ENCODE measurements at places on chromosomes 3 and 15.

GRCh38 chr15:39833515-39833981, 50.9 kb upstream of the FSIP1 start:
- DNase-seq = no peak

GRCh38 chr3:175980486-175981090, 1121.5 kb downstream of the NAALADL2 start:
- no peak for DNase-seq

DNA sequence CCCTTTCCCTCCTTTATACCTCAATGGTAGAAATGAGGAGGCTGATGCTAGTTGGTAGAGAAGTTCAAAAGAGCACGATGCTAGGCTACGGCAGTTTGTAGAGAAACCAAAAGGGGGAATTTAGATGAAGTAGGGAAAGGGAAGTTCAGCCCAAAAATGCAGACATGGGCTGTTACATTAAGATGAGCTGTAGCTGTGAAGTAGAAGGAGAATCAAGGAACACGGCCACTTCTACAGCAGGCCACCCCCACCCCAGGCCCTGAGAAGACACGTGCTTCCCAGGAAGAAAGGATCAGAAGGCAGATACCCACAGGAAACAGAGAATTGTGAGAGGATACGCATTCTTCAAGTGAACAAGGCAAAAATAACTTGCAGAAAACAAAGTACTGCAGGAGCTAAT, 2.1 kb upstream of the PARP14 start:
- no peak for DNase-seq

- DNase-seq = no peak
Observed at GRCh38 chr3:97895216-97895615, 73.4 kb downstream of the CRYBG3 start.

- peak; percentile 13 for DNase-seq
Observed at GRCh38 chr3:197454014-197454413, 101.8 kb downstream of the BDH1 start.

GRCh38 chr3:11803977-11804892, 42.5 kb downstream of the TAMM41 start:
- peak; percentile 64 for DNase-seq

Data from CD4-positive, alpha-beta T cell treated with Interleukin-21 for 1 hour (primary cell).